Activated T-helper 2 cell treated with anti-CD3 and anti-CD28 coated beads, Interferon-gamma antibody, Interleukin-2, Interleukin-4, amounts not matched to agents 10 μg/mL and 5 μg/mL and 100 μg/mL, durations not matched to agents 14 hours and 24 hours and 36 hours (primary cell): ENCODE measurements at places on chromosomes 4 and X.

- no peak for DNase-seq
- H3K36me3 ChIP-seq, result no peaks in the 10 kb centered on the region
- no peaks in the 10 kb centered on the region for H3K27me3 ChIP-seq
- H3K4me3 ChIP-seq, result no peak overlapping the region
Measured at GRCh38 chr4:149986917-149987316, 91.3 kb upstream of the DCLK2 start.

- peaks cover 14% of the 10 kb centered on the region for H3K4me1 ChIP-seq
- H3K27ac ChIP-seq, result no peak overlapping the region
Measured at GRCh38 chr4:163157157-163157556, 9.5 kb downstream of the NAF1 start.

DNA sequence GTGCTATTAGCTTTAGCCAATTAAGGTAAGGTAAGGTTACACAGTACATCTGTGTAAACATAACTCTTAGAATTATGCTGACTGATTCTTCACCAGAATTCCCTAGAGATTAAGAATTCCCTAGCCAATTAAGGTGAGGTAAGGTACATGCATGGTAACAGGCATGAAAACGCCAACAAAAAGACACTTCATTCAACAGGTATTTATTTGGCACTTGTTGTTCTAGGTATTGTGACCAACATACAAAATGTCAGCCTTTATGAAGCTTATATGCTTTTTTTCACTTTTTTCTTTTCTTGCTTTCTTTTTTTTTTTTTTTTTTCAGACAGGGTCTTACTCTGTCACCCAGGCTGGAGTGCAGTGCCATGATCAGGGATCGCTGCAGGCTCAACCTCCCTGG lies 47.2 kb downstream of the EDNRA start:
- no peak overlapping the region for H3K4me3 ChIP-seq
- no peaks in the 10 kb centered on the region for H3K36me3 ChIP-seq
- H3K27ac ChIP-seq, result no peak overlapping the region
- peaks cover 10% of the 10 kb centered on the region for H3K27me3 ChIP-seq
- H3K4me1 ChIP-seq, result no peaks in the 10 kb centered on the region

- no peak overlapping the region for H3K27ac ChIP-seq
- no peaks in the 10 kb centered on the region for H3K36me3 ChIP-seq
- DNase-seq, result no peak
- H3K27me3 ChIP-seq, result no peaks in the 10 kb centered on the region
- no peak overlapping the region for H3K4me3 ChIP-seq
- H3K4me1 ChIP-seq, result no peaks in the 10 kb centered on the region
Measured at GRCh38 chr4:172947594-172947993, 221.0 kb upstream of the GALNT7 start.

DNA sequence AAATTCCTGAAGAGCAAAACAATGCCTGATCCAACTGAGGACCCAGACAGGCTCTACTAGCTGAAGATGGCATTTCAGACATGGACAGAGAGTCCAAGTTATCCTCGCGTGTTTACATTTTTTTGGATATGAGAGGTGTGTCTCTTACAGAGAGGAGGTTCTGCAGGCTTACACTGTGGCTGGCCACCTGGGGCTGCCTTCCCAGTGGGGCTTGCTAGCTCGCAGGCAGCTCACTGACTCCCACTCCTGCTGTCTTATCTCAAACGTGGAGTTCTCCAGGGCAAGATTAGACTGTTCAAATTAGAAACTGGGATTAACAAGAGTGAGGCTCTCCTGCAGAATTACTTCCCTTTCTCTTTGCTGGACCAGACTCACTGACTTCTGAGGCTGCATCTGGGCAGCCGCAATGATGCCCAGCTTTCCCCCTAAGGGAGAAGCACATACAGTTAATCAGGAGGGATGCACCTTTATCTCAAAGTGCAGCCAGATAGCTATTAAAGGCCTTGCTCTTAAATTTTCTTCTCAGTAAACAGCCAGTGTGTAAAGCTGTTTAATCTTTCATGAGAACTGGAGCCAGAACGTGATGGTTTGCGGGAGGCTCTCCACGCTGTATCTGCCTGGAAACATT lies 123.0 kb downstream of the ENPP6 start:
- H3K27me3 ChIP-seq, result peaks cover 5% of the 10 kb centered on the region
- H3K27ac ChIP-seq, result no peak overlapping the region
- no peaks in the 10 kb centered on the region for H3K36me3 ChIP-seq
- DNase-seq, result no peak

DNA sequence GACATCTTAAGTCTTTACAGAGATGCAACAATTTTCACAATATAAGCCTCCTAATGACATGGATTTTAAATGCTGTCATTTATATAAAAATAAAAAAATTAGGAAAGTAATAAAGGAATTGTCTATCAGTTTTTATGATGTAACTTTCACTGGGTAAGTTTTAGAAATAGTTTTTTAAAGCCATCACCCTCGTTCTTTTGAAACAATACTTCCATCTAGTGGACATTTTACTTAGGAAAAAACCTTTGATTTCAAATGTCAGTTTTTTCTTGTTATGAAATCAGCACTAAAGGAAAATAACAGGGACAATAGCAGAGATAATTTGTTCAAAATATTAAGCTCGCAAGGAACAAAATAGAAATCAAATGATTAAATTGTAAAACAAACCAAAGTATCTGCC lies 24.3 kb upstream of the NDNF start:
- H3K27ac ChIP-seq, result no peak overlapping the region
- H3K4me3 ChIP-seq, result no peak overlapping the region
- peaks cover 31% of the 10 kb centered on the region for H3K27me3 ChIP-seq
- no peak for DNase-seq

DNA sequence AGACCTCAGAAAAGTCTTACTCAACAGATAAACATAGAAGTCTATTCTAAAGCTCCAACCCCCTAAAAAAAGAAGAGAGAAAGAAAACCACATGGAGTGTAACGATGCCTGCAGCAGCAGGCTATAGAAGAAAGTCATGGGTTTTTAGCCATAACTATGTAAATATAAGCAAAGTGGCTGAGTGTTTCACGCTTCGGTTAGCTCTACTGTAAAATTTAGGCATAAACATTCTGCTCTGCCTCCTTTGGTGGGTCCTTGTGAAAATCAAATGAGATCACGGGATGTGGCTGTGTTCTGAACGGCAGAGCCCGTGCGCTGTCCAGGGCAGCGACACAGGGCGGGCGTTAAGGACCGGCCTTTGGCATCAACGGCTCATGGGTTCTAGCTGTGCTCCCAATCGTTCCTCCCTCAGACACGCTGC lies 78.4 kb downstream of the IRF2 start:
- H3K27ac ChIP-seq, result no peak overlapping the region
- no peaks in the 10 kb centered on the region for H3K27me3 ChIP-seq

- no peak overlapping the region for H3K4me3 ChIP-seq
- H3K4me1 ChIP-seq, result no peaks in the 10 kb centered on the region
- no peak for DNase-seq
- no peaks in the 10 kb centered on the region for H3K36me3 ChIP-seq
Measured at GRCh38 chr4:8008391-8008790, 68.7 kb upstream of the AFAP1 start.

GRCh38 chr4:178293601-178294000 lies 851.4 kb upstream of the AGA start:
- H3K4me1 ChIP-seq, result no peaks in the 10 kb centered on the region
- no peak for DNase-seq
- no peak overlapping the region for H3K4me3 ChIP-seq
- no peaks in the 10 kb centered on the region for H3K36me3 ChIP-seq
- no peak overlapping the region for H3K27ac ChIP-seq

GRCh38 chr4:186497043-186497442 lies 58.3 kb downstream of the MTNR1A start:
- no peaks in the 10 kb centered on the region for H3K36me3 ChIP-seq
- H3K4me3 ChIP-seq, result no peak overlapping the region

- no peaks in the 10 kb centered on the region for H3K27me3 ChIP-seq
- H3K36me3 ChIP-seq, result no peaks in the 10 kb centered on the region
- DNase-seq, result no peak
- H3K27ac ChIP-seq, result no peak overlapping the region
- H3K4me1 ChIP-seq, result no peaks in the 10 kb centered on the region
Measured at GRCh38 chr4:34139346-34139745, 2105.0 kb downstream of the ARAP2 start.

DNA sequence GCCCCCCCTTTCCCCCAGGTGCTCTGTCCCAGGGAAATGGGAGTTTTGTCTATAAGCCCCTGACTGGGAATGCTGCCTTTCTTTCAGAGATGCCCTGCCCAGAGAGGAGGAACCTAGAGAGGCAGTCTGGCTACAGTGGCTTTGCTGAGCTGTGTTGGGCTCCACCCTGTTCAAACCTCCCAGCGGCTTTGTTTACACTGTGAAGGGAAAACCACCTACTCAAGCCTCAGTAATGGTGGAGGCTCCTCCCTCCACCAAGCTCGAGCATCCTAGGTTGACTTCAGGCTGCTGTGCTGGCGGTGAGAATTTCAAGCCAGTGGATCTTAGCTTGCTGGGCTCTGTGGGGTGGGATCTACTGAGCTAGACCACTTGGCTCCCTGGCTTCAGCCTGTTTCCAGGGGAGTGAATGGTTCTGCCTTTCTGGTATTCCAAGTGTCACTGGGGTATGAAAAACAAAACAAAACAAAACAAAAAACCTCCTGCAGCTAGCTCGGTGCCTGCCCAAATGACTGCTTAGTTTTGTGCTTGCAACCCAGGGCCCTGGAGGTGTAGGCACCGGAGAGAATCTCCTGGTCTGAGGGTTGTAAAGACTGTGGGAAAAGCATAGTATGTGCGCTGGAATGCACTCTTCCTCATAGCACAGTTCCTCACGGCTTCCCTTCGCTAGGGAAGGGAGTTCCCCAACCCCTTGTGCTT lies 41.7 kb downstream of the ITM2A start:
- H3K36me3 ChIP-seq, result no peaks in the 10 kb centered on the region
- H3K27ac ChIP-seq, result peak overlapping the region; percentile 55
- peak overlapping the region; percentile 45 for H3K4me3 ChIP-seq
- no peaks in the 10 kb centered on the region for H3K27me3 ChIP-seq
- H3K4me1 ChIP-seq, result peaks cover 10% of the 10 kb centered on the region

DNA sequence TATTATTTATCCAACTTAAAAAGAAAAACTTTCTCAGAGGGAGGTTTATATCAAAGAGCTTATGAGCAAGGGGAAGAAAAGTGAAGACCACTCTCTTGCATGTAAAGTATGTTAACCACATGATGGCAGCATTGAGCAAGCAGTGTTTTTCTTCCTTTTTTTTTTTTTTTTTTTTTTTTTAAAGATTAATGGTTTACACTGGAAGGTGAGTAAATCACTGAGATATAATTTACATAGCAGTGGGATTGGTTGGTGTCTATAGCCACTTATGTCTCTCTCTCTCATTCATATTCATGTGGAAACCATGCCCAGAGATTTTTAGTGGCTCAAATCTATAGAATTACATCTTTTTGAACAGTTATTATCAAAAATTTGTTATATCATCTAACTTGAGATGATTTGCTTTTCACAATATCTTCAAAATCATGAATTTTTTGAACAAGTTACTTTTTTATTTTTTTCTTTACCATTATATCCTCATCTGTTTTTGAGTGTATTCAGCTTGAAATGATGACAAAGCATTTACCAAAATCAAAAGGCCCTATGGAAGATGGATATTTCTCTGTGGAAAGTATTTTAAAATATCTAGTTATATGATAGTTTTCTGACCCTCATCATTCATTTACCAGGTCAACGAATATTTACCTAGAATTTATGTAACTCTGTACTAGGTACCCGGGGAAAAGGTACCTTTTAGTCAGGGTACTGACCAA lies 31.6 kb downstream of the MTHFD2L start:
- H3K4me1 ChIP-seq, result no peaks in the 10 kb centered on the region
- DNase-seq, result no peak
- H3K36me3 ChIP-seq, result no peaks in the 10 kb centered on the region

DNA sequence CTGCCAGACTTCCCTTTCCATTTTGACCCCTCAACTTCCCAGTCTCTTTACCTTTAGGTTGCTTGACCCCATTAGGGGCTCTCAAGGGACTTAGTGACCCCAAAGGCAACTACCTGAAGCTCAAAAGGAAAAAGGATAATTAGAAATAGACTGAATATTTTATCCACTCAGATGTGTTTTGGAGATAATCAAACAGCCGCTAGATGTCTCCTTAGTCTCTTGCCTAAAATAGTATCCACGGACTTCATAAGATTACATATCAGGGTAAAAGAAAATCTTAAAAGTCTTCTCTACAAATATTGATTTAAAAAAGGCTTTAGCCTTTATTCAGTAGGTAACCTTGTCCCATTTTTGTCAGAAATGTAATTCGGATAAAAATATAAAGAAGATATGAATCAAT lies 21.0 kb upstream of the RHOXF2 start:
- no peaks in the 10 kb centered on the region for H3K27me3 ChIP-seq
- DNase-seq, result no peak
- H3K4me3 ChIP-seq, result no peak overlapping the region
- no peaks in the 10 kb centered on the region for H3K36me3 ChIP-seq
- H3K4me1 ChIP-seq, result no peaks in the 10 kb centered on the region
- H3K27ac ChIP-seq, result no peak overlapping the region

GRCh38 chrX:1661048-1661921 lies 46.4 kb downstream of the ASMT start:
- H3K36me3 ChIP-seq, result peaks cover 30% of the 10 kb centered on the region
- H3K4me1 ChIP-seq, result peaks cover 33% of the 10 kb centered on the region
- H3K4me3 ChIP-seq, result peak overlapping the region; percentile 80
- DNase-seq, result peak; percentile 83

- H3K36me3 ChIP-seq, result no peaks in the 10 kb centered on the region
- H3K27me3 ChIP-seq, result no peaks in the 10 kb centered on the region
- H3K4me3 ChIP-seq, result no peak overlapping the region
- no peak overlapping the region for H3K27ac ChIP-seq
Measured at GRCh38 chrX:35842674-35843073, 44.5 kb downstream of the MAGEB16 start.

- H3K27me3 ChIP-seq, result no peaks in the 10 kb centered on the region
- no peaks in the 10 kb centered on the region for H3K36me3 ChIP-seq
- H3K4me3 ChIP-seq, result no peak overlapping the region
- DNase-seq, result no peak
- H3K27ac ChIP-seq, result no peak overlapping the region
Measured at GRCh38 chrX:23008431-23009099, 8.8 kb downstream of the DDX53 start.

- H3K36me3 ChIP-seq, result no peaks in the 10 kb centered on the region
- H3K27ac ChIP-seq, result no peak overlapping the region
- no peak overlapping the region for H3K4me3 ChIP-seq
- DNase-seq, result no peak
Measured at GRCh38 chrX:69195192-69195591, 29.9 kb upstream of the PJA1 start.

DNA sequence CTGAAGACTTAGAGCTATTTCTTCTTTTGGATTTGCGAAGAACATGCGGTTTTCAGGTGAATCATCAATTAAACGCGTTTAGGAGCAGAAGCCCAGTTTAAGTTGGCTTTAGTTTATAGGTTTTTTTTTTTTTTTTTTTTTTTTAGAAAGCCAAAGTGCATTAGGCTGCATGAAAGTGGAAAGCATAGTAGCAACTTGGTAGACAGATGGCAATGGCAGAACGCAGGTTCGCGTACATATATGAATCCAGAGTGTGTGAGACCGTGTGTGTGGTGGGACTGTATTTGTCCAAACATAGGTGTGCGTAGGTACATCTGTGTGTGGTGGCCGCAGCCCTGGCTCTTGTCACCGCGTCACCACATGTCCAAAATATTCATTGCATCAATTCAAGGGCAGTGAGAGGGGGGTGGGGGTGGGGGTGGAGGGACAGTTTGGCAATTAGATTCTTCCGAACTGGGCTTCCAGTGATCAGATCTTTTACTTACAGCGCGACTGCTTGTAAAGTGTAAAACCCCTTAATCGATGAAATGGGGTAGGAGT lies 901 bp downstream of the JADE1 start:
- H3K4me1 ChIP-seq, result peaks cover 11% of the 10 kb centered on the region
- H3K36me3 ChIP-seq, result no peaks in the 10 kb centered on the region
- peak overlapping the region; percentile 99 for H3K27ac ChIP-seq
- DNase-seq, result peak; percentile 15
- H3K27me3 ChIP-seq, result no peaks in the 10 kb centered on the region

- DNase-seq, result no peak
- H3K4me1 ChIP-seq, result peaks cover 24% of the 10 kb centered on the region
- no peaks in the 10 kb centered on the region for H3K27me3 ChIP-seq
- peak overlapping the region; percentile 98 for H3K4me3 ChIP-seq
- H3K27ac ChIP-seq, result peak overlapping the region; percentile 96
Measured at GRCh38 chr4:13627178-13627605, 333 bp downstream of the BOD1L1 start.
